ENCODE measurements at places on chromosomes 2 and 18. TPM values are rescaled to one million over a fixed set of nuclear protein-coding genes. Genes with fewer than 3 reads are reported as not detected.

GRCh38 chr2:99989905-99990304, 152.5 kb downstream of the AFF3 start:
- no peak for DNase-seq

DNA sequence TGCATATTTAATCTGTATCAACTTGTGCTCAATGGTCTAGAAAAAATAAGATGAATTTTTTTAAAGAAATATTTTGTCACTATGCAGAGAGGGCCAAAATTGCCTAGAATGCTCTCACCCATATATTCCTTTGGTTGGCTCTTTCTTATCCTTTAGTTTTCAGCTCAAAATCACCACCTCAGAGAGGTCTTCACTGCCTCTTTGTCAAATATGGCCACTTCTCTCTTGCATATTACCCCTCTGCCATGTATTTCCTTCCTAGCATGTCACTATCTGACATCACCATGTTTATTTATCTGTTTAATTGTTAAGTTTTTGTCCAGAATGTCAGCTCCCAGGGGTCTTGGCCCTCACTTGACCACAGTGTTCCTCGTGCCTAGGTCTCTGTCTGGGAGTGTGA, 535.2 kb upstream of the CDH2 start:
- DNase-seq, result no peak

DNA sequence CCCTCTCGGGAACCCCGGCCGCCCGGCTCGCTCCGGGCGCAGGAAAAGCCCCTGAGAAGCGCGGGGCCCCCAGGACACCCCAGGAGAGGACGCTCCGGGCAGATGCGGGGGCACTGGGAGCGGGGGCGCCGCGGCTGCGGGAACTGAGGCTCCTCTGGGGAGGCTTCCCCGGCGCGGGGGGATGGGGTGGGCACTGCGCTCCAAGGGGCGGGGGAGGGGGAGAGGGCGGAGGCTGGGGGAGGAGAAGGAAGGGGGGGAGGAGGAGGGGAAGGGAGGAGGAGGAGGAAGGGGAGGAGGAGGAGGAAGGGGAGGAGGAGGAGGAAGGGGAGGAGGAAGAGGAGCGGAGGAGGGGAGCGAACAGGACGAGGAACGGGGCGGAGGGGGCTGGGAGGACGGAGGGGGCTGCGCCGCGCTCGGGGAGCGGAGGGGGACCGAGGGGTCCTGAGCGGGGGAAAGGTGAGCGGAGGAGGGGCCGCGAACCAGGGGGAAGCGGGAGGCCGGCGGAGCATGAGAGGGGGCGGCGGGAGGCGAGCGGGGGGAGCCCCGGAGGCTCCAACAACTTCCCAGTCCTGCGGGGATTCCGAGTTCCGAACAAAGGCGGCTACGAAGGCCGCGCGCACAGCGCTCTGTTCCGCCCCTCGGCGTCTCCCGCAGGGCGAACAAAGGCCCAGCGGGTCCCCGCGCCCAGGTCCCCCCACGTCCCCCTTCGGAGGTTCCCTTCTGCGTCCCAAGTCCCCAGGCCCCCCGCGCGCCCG, 742 bp downstream of the PXDN start:
- DNase-seq, result no peak

Gene RAB31
- 16.3 TPM for total RNA-seq

- DNase-seq, result no peak
These were observed 152.8 kb downstream of the DSC3 start for GRCh38 chr18:30889519-30890301.

Gene RAMP1
- total RNA-seq, result 158 TPM

GRCh38 chr18:44816050-44816449, 135.4 kb downstream of the SETBP1 start:
- no peak for DNase-seq

- no peak for DNase-seq
These were observed 107.3 kb upstream of the MYCN start for GRCh38 chr2:15832849-15833680.

GRCh38 chr2:65453916-65454315, 21.5 kb upstream of the SPRED2 start:
- DNase-seq, result no peak

Gene ALPI
- 35.8 TPM for total RNA-seq

Gene CFC1
- total RNA-seq, result not detected

- DNase-seq, result no peak
These were observed 88.3 kb downstream of the ETAA1 start for GRCh38 chr2:67485431-67485830.
